NCI-H2107 (cell line): ENCODE measurements at places on chromosomes 2 and 18.

- no peak for DNase-seq
These were observed 99.5 kb upstream of the RMDN2 start for GRCh38 chr2:37825586-37825985.

GRCh38 chr18:43789234-43790000 lies 512.1 kb upstream of the SYT4 start:
- DNase-seq = no peak

DNA sequence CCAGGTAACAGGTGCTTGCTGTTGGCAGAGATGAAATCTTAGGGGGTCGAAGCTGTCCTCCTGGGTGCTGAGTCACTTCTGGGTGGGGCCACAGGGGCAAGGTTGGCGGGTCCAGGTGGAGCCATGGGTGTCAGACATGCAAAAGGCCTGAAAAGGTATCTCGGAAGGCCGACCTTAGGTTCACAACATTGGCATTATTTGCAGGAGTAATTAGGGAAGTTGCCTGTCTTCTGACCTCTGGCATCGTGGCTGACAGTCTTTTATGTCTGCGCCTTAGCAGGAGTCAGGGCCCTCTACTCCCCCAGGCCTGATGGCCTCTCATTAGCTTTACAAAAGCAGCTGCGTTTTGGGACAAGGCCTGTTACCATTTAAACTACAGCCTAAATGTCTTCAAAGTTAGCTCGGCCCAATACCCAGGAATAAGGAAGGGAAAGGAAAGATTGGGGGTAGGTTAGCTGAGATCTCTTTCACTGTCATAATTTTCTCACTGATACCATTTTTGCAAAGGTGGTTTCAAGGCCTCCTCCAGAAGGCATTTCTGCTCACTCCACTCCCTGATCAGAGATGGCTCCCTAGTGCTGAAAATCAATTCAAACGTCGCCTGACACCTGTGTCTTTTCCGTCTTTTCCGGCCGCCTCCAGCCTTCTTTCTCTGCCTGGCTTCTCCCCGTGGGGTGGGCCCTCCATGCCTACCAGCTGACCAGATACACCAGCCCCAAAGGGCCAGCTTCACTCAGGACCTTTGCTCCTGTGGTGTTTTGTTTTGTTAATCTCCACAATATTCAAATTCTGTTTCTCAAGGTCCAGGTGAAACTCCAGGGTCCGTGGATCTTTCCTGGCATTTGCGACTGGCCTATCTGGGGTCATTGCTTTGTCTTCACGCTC lies 90.8 kb downstream of the RHOB start:
- DNase-seq = no peak

GRCh38 chr2:15092181-15092580 lies 459.7 kb downstream of the LRATD1 start:
- DNase-seq = no peak

- no peak for DNase-seq
These were observed 93.8 kb upstream of the PHLPP1 start for GRCh38 chr18:62621546-62621945.

DNA sequence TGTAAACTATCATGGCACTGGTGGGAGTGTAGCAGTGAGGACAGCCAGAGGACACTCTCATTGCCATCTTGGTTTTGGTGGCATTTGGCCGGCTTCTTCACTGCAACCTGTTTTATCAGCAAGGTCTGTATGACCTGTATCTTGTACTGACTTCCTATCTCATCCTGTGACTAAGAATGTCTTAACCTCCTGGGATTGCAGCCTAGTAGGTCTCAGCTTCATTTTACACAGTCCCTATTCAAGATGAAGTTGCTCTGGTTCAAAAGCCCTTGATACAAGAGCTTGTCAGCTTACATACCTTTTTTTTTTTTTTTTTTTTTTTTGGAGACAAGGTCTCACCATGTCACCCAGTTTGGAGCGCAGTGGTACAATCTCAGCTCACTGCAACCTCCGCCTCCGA lies 110.9 kb downstream of the METTL8 start:
- DNase-seq = no peak

DNA sequence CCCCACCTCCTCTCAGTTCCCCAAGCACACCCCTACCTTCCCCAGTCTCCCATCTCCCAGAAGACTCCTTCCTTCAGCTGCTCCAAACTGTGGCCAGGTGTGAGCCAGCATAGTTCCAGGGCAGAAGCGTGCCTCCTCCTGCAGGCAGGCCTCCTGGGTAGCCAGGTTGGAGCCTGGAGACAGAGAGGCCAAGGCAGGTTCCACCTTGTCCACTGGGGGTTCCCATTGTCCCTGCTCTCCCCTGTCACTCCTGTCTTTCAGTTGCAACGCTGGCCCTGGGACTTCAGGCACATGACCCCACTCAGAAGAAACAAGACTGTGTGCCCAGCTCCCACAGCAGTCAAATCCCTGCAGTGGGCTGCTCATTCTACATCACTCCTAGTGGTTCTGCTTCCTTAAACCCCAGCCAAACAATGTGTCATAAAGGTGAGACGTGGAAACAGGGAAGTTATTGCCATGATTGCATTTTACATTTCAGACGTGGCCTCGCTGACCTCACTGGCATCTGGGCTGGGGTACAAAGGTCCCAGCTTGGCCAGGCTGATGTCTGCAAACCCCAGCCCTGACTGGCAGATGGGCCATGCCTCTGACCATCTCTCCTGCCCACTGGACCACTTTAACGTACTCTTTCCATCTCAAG lies 96.5 kb upstream of the BOD1L2 start:
- DNase-seq = no peak

DNA sequence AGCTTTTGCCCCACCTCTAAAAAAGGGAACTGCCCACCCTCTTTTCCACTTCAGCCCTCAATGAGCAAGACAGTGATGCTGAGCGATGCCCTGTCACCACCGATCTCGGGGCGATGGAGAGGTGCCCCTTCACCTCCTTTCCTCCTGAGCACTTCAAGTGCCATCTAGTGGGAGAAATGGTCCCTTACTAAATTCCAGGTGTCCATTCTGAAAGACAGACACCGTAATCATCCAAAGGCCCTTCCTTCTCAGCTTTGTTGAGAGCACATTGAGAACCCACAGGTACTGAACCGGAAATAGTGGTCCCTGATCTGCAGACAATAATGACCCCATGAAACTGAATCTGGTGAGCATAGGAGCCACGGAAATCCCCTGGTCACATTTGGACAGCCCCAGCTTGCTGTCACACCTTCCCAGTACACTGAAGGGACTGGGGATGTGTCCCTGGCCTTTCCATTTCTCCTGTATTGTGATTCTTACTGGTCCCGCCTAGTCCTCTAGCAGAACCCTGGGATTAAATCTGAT lies 38.5 kb downstream of the KCTD18 start:
- DNase-seq = peak; percentile 16

GRCh38 chr2:114025030-114025429 lies 135.1 kb downstream of the ACTR3 start:
- DNase-seq = no peak

- DNase-seq = no peak
These were observed 250.9 kb downstream of the BCL11A start for GRCh38 chr2:60302377-60303126.

DNA sequence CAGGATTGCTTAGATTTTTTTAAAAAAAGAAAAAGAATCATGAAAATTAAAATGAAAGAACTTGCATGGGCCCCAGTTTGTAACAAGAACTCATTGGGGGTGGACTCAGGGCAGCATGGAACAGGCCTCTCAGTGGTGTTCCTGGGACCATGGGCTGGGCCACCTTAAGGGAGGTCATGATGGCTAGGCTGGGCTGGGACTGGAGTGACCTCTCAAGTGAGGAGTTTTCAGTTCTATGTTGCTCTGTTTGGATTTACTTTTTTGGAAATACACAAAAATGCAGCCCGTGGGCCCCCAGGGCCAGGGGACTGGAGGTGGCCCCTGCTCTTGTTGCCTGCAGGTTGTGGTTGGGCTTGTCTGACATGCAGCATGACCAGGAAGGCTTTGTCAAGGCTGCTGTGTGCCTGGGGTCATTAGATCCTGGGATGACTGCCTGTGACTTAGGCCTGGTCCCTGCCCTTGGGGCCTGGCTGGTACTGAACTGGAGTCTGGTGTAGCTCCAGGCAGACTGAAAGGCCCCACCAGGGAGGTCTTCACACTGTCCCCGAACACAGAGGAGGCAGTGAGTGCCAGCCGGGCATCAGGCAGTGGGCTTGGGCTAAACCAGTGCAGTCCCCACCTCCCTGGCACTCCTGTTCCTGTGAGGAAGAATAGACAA lies 115.6 kb downstream of the GLI2 start:
- no peak for DNase-seq

DNA sequence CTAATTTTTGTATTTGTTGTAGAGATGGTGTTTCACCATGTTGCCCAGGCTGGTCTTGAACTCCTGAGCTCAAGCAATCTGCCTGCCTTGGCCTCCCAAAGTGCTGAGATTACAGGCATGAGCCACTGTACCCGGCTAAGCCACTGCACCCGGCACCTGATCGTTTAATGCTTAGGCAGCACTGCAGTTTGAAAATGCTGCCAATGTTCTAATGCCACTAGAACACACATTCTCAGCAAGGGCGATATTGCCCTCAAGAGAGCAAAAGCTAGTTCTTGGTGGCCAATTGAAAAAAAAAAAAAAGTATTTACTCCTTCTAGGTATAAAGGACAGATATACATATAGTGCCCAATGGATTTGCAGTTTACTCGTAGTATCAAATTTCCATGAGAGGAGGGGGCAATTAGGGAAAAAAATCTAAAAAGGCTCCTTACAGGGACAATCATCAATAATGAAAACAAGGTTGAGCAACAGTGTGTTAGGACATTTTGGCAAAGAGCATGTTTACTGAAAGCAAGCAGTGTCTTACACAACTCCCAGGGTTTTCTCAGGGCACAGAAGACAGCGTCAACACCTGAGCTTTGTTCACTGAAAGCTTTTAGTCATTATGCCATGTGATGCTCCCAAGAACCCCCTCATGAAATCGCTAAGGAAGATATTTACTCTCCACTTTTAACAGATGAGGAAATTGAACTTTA lies 199.9 kb upstream of the PKDCC start:
- DNase-seq = no peak

DNA sequence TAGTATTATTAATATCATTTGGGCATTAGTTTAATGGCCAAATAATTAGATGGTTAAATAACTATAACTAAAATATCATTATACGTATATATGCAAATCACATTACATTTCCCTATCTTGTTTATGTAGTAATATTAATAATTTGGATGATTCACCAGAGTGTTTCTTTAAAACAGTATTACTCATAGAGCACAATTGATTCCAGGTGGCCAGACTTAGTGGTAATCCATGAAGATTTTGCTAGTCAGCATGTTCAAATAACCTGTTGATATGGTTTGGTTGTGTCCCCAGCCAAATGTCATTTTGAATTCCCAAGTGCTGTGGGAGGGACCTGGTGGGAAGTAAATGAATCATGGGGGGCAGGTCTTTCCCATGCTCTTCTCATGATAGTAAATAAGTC lies 782.3 kb downstream of the LRP1B start:
- no peak for DNase-seq

DNA sequence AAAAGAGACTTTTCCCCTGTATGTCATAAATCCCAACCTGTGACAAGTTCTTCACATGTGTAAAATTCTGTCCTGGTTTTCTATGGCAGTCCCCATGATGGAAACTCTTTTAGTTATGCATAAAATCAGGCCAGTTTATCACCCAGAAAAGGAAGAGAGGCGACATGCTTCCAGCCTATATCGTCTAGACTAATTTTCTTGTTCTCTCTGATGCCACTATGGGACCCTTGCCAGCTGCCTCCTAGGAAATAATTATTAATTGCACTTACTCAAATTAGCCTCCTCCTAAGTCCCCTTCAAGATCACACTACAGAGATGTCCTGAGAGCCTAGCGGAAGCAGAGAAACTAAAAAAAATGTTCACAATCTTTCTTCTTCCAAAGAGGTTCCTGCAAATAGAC lies 722.4 kb downstream of the NRXN1 start:
- DNase-seq = no peak

GRCh38 chr2:84897773-84898172 lies 7.7 kb upstream of the TMSB10 start:
- DNase-seq = no peak

DNA sequence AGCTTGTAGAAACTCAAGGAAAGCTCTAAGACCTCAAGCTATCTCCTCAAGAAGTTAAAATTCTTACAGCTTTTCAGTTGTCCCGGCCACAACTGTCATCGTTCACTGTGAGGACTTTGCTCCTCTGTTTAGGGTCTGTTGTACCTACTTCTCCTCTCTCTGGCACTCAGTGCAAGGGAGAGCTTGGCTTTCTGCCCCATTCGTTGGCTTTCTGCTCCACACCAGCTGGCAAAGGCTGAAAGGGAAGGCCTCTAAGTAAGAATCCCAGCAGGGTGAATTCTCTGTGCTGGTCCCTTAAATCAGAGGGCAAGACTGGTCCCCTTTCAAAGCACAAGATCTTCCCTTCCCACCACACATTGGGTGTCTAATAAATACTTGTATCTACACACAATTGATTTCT lies 17.3 kb downstream of the ZBTB7C start:
- DNase-seq = no peak

- DNase-seq = no peak
These were observed 14.8 kb upstream of the BIN1 start for GRCh38 chr2:127121776-127122176.

DNA sequence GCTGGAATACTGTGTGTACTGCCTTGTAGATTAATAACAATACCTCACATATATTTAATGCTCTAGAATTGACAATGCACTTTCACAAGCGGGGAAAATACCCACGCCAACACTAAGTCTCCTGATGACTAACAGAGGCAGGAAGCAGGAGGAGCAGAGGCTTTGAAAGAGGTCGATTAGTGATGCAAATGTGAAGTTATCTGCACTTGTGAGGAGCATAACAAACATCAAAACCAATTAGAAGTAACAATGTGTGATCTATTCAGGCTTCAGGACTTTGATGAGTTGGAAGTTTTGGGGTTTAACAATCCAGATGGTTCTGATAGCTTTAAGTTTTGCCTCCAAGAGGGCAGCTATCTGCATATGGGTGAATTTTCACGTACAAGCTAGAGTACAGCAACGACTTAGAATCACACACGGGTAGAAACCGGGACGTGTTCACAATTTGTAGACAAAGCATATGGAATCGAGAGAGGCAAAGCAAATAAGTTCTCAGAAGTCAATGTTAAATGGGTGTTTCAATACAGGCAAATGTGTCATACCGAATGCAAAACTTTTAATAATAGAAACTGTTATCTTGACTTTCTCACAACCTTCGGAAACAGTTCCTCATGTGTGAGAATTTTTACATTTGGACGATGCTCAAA lies 114.5 kb downstream of the METTL8 start:
- no peak for DNase-seq

DNA sequence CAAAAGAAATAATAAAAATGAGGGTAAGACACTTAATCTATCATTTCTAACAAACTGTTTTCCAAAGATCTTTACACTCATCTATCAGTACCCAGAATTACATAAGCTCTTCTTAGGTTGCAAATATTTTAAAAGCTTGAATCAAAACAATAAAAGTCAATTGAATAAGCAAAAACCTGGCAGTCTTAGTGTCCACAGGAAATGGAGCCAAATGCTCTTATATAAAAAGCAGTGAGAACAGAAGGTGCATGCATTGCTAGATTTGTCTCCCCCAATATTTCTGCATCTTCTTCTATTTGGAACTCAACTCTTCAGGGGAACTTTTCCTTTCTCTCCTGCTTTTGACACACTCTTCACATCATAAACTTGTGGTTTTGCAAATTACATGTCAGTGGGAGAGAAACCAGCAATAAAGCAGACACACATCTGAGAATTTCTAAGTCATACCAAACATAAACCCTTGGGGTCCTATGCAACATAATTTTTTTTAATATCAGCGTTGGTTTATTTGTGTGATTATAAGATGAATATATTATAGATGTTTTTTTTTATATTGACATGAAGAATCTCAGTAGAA lies 343.9 kb upstream of the ACVR2A start:
- no peak for DNase-seq
